ENCODE measurements at places on chromosomes 2 and 18. TPM values are rescaled to one million over a fixed set of nuclear protein-coding genes. Genes with fewer than 3 reads are reported as not detected.

DNA sequence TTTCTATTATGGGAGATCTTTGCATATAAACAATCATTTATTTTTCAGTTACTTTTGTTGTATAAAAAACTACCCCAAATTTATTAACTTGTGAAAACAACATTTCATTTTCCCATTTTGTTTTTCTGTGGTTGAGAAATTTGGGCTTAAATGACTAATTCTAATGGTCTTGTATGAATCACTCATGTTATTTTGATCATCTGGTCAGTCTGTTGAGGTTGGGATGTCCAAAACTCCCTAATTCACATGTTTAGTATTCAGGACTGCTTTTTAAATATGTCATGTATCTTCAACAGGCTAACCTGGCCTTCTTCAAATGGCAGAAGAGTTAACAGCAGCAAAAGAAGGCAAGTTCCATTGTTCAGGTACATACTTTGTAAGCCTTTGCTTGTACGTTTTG, 788.1 kb downstream of the TRIB2 start:
- DNase-seq: no peak

The ATIC gene
- 59.9 TPM for total RNA-seq

The CFAP221 gene
- 0.29 TPM for total RNA-seq

- DNase-seq: no peak
Measured at GRCh38 chr2:141900826-141901225, 230.0 kb downstream of the LRP1B start.

The GNAL gene
- 3.6 TPM for total RNA-seq

The C2orf92 gene
- total RNA-seq: 8.5 TPM

DNA sequence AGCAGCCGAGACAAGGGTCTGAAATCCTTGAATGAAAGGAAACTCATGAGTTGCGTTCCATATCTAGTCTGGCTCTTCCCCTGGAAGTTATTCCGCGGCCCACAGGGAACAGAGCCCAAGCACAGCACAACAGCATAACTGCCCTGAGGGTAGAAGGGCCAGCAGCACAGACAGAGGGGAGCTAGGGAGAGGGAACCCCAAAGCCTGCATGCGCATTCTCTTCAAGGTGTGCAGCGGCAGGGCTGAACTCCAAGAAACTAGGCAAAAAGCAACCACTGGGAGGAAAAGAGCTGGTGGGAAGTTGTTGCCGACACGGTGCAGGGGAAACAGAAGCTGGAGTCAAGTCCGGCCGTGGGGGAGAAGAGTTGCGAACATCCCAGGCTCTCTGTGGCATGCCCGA, 11.8 kb downstream of the GPR148 start:
- DNase-seq: no peak

Data from astrocyte (in vitro differentiated cells and primary cell).